ENCODE measurements at places on chromosomes 7 and 10.

- no peak overlapping the region for H3K4me3 ChIP-seq
- no peaks in the 10 kb centered on the region for H3K4me1 ChIP-seq
- no peak for DNase-seq
- no peaks in the 10 kb centered on the region for H3K36me3 ChIP-seq
Measured at GRCh38 chr7:27842851-27843250, 102.9 kb downstream of the TAX1BP1 start.

GRCh38 chr10:114087655-114088054 lies 44.0 kb downstream of the ADRB1 start:
- no peak overlapping the region for H3K4me3 ChIP-seq
- H3K27ac ChIP-seq = no peak overlapping the region
- H3K27me3 ChIP-seq = no peaks in the 10 kb centered on the region
- H3K36me3 ChIP-seq = no peaks in the 10 kb centered on the region
- no peaks in the 10 kb centered on the region for H3K4me1 ChIP-seq

GRCh38 chr10:94156453-94156852 lies 162.7 kb downstream of the PLCE1 start:
- no peak overlapping the region for H3K4me3 ChIP-seq
- H3K4me1 ChIP-seq = no peaks in the 10 kb centered on the region
- H3K27ac ChIP-seq = no peak overlapping the region
- DNase-seq = no peak
- no peaks in the 10 kb centered on the region for H3K36me3 ChIP-seq

- peaks cover 77% of the 10 kb centered on the region for H3K4me1 ChIP-seq
- peak overlapping the region; percentile 29 for H3K4me3 ChIP-seq
- peak; percentile 61 for DNase-seq
- no peaks in the 10 kb centered on the region for H3K36me3 ChIP-seq
Measured at GRCh38 chr10:112332022-112332421, 41.9 kb upstream of the ACSL5 start.

- peaks cover 3% of the 10 kb centered on the region for H3K4me1 ChIP-seq
- H3K27me3 ChIP-seq = no peaks in the 10 kb centered on the region
- no peak overlapping the region for H3K4me3 ChIP-seq
- peaks cover 2% of the 10 kb centered on the region for H3K36me3 ChIP-seq
Measured at GRCh38 chr10:79136236-79137005, 67.7 kb downstream of the ZMIZ1 start.

All from HCT116 (cell line).